ENCODE measurements at places on chromosomes 2 and 18.
A peak's percentile ranks its signal among the peaks of the same experiment; 100 is the strongest.

GRCh38 chr2:188380280-188380679, 88.6 kb downstream of the GULP1 start:
- DNase-seq = no peak

DNA sequence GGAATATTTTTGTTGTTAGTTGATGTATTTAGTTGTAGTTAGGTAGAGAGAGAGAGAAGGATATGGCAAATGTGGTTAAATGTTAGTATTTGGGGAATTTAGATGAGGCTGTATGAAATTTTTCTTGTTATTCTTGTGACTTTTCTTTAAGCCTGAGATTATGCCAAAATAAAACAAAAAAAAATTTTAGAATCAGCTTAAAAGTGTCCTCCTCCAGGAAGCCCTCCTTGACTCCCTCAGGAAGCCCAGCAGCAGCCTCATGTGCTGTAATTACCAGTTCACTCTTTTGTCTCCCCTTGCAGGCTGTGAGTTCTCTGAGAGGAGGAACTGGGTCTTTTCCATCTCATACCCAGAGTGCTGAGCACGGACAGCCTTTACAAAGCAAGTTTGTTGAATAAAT, 243.5 kb downstream of the TFCP2L1 start:
- DNase-seq = no peak

DNA sequence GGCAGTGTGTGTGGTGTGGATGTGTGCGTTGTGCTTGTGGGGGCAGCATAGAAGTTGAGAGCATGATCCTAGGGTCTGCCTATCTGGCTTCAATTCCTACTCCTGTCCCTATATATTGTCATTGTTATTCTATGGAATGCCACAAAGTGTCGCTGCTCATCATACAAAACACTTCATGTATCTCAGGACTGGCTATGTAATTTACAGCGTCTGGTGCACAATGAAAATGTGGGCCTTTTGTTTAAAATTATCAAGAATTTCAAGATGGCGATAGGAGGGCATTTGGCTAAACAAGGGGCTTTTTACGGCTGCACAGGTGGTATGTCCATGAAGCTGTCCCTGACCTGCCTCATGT, 3.4 kb downstream of the SERPINB2 start:
- peak; percentile 44 for DNase-seq

GRCh38 chr18:49608366-49609255, 46.8 kb downstream of the LIPG start:
- no peak for DNase-seq

- DNase-seq = no peak
Observed at GRCh38 chr2:86393521-86394491, 47.4 kb upstream of the KDM3A start.

- no peak for DNase-seq
Observed at GRCh38 chr2:48009256-48009655, 103.0 kb upstream of the FBXO11 start.

GRCh38 chr2:240713071-240713927, 21.6 kb downstream of the AQP12A start:
- DNase-seq = no peak

GRCh38 chr2:97714950-97715652, 1.7 kb downstream of the ZAP70 start:
- DNase-seq = no peak

DNA sequence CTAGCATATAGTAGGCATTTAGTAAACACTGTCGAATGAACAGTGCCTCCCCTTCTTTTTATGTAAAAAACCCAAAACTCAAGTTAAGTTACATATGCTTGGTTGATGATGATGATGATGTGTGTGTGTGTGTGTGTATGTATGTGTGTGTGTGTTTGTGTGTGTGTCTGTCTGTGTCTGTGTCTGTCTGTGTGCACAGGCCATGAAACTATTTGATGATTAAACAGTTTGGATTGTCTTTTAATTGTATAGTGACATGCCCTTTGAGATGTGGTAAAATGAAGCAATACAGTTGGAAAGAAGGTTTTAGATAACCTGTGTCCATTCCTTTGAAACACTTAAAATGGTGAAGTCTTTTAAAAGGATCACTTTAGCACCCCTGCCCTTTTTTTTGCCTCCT, 105.6 kb downstream of the MAP4K4 start:
- DNase-seq = peak; percentile 76

GRCh38 chr2:71332435-71332796, 834 bp downstream of the ZNF638 start:
- DNase-seq = no peak

- DNase-seq = no peak
Observed at GRCh38 chr2:168293766-168294165, 46.4 kb upstream of the STK39 start.

GRCh38 chr2:69083235-69083748, 70.3 kb downstream of the ANTXR1 start:
- peak; percentile 69 for DNase-seq

DNA sequence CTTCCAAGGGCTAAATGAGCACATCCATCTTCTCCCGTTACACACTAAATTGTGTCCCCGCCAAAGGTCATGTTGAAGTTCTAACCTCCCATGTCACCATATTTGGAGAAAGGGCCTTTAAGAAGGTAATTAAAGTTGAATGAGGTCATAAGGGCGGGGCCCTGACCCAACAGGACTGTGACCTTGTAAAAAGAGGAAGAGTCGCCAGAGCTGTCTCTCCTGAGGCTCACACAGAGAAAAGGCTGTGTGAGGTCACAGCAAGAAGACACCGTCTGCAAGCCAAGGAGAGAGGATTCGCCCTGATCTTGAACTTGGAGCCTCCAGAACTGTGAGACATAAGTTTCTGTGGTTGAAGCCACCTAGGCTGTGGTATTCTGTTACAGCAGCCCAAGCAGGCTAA, 24.1 kb downstream of the TRABD2A start:
- no peak for DNase-seq

GRCh38 chr2:120935339-120936313, 200.0 kb downstream of the GLI2 start:
- peak; percentile 81 for DNase-seq

- peak; percentile 28 for DNase-seq
Observed at GRCh38 chr18:58263055-58263957, 219.3 kb downstream of the NEDD4L start.

DNA sequence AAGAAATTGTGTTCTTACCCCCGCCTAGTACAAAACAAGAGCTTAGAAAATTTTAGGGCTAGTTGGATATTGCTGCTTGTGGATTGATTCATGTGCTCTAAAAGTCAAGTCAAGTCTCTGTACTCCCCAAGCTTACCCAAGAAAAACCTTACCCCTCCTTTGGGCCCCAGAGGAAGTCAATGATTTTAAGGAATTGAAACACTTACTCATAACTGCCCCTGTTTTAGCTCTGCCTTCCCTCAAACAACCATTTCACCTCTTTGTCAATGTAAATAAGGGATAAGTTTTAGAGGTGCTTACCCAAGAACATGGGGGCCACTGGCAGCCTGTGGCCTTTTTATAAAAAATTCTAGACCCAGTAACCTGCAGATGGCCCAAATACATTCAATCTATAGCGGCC, 136.6 kb upstream of the RMP24 start:
- no peak for DNase-seq

DNA sequence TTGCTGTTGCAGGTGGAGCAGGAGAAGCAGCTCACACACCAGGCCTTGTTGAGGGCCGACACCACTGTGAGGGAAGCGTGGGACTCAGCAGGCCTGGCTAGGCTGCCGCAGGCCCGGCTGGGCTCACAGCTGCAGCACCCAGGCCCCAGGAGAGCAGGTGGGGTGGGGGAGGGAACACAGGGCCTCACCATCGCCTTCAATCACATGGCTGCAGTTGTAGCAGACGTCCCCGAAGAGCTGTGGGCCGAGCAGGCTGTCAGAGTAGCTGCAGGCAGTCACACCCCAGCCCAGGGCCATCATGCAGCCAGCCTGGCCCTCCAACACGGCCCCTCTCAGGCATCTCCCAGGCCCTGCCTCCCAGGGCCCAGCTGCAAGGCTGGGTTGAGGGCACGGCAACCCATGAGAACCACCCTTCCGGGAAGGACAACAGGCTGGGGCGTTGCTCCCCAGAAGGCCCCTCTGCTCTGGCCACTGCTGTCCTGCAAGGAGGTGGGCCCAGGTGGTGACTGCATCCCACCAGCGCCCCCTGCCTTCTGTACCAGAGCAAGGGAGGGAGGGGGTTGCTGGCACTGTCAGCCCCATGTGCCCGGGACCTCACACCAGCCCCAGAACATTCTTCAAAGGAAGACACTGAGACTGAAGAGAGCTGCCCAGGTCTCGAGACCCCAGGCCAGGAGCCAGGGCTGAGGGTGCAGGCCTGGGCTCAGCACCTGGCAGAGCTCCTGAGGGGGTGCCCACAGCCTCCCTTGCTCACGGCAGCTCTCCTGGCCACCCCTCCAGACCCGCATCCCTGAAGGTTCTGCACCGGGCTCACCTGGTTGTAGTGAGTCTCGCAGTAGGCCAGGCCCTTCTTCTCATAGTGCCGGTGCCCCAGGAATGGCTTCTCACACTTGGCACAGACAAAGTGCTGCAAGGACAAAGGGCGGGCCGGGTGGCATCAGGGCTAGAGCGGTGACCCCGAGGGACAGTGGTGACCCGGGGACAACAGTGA, 5.6 kb upstream of the GPR17 start:
- no peak for DNase-seq

DNA sequence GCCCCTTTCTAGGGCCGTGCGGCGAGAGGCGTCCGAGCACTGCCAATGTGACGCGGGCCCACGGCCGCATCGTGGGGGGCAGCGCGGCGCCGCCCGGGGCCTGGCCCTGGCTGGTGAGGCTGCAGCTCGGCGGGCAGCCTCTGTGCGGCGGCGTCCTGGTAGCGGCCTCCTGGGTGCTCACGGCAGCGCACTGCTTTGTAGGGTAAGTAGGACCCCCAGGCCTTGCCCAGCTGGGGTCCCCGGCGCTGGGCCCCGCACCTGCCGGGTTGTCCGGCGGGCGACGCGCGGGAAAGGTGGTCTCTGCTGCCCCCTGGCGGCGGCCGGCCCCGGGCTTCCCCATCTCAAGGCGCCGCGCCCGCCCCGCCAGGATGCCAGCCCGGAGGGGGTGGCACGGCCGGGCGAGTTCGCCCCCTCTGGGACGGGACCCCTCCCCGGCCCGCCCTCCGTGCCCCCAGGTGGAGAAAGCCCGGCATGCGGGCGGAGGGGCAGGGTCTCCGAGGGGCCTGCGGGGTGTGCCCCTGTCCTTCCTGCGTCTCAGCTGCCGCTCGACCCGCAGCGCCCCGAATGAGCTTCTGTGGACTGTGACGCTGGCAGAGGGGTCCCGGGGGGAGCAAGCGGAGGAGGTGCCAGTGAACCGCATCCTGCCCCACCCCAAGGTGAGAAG, 1.9 kb downstream of the PRSS56 start:
- DNase-seq = peak; percentile 13

DNA sequence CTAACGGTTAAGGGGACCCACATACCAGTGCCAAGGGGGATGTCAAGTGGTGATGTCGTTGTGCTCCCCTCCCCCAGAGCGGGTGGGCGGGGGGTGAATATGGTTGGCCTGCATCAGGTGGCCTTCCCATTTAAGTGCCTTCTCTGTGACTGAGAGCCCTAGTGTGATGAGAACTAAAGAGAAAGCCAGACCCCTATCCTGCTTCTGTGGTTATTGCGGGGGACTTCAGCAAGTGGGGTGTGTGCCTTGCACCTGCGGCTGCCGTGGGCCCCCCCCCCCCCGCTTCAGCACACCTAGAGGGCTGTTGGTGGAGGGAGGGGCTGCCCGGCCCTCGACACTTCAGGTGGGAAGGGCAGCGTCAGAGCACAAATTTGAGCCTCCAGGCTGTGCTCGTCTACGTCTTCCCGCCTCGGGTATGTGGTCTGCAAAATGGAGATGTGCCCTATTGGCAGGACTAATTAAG, 6.1 kb downstream of the CTDSP1 start:
- DNase-seq = no peak

DNA sequence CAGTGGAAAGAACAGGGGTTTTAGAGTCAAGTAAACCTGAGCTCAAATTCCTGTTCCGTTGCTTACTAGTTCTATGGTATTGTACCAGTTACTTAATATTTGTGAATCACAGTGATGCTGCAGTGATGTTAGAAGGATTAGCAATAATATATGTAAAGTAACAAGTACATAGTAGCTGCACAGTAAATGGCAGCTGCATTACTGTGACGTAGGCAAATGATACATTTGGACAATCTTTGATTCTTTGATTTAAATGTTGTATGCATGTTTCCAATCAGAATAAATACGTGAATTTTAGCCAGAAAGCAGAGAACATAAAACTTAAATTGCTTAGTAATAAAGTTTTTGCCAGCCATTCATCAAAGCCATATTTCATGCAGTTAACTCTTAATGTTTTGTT, 243.0 kb downstream of the ERBB4 start:
- no peak for DNase-seq

DNA sequence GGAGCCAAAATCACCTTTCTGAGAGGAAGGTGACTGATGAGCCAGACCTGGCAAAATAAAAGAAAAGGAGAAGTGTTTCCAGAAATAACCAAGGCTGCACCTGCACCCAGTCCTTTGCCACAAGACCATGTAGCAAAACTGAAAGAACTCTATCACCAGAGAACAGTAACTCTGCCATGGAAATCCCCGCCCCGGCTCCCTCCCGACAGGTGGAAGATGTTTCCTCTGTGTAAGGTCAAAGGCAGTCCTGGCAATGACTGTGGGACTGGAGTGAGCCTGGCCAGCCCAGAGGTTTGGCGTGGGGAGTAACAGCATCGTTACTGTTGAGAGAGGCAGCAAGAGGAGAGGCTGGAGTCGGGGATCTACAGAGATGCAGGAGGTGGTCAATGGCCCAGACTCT, 42.3 kb downstream of the SPRED2 start:
- no peak for DNase-seq

GRCh38 chr2:230589497-230590015, 123.1 kb upstream of the CAB39 start:
- DNase-seq = no peak
